T-helper 22 cell (primary cell): ENCODE measurements at places on chromosomes 3 and 15.

DNA sequence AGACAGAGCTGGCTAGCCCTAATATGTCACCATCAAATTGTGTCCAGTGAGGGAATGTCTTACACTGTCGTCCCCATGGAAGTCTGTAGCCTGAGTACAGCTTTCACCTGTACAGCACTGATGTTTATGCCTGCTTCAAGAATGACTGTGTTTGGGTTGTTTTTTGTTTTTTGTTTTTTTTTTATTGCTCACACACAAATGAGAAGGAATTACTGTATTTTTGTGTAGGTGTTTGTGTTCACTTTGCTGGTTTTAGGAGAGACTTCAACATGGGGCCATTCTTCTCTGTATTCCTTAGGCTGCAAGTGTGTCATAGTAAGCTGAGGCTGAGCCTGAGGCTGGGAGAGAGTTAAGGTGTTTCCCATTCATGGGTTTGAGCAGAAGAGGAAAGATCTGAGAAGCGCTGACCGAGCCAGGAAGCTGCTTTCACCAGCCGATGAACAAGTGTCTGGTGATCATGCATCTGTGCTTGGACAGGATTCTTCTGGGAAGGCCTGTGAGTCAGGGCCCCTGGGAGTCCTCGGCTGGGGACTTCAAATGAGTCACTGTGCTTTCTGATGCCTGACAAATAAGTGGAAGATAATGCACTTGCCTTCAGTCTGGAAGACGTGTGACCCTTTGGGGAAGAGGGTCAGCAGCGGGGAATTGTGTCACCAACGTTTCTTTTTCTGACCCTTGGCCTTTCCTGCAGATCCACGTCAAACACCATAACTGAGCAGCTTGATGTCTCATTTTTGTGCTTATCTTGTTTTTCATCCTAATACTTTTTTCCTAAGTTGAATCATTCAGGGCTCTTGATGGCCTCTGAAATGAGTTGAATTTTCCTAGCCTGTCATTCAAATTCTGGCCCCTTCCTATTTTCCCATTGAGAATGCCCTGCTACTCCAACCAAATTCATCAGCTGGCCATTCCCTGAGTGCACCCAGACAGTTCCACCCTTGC, 36.7 kb upstream of the ZBTB38 start:
- no peak for DNase-seq

DNA sequence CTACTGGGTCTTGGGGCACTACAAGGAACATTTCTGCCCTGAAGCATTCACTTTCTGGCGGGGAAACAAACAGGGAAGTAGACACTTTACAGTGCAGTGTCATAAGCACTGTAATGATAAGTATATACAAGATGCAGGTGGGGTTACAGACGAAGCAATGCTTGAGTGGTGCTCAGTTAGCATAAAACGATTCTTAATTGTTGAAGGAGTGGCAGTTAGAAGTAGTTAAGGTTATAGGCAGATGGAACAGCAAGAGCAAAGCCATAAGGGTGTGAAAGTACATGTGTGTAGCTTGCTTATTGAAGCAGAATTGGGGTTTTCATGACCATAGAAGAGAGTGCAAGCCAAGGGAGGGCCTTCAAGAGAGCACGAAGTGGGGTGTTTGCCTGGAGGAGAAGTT, 46.2 kb downstream of the SLC25A26 start:
- DNase-seq, result no peak

DNA sequence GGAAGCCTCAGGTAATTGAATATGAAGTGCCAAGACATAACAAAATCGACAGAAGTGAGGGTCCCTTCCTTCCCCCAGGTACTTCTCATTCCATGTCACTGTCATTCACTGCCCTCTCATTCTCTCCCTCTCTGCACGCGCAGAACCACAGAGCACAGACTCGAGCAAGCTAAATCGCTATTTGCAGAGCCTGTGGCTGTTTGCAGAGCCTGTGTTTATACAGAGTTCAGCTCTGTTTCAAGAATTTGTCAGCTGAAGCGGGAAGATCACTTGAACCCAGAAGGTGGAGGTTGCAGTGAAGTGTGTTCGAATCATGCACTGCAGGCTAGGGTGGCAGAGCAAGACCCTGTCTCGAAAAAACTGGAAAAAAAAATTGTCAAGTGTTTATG, 2.5 kb downstream of the VILL start:
- DNase-seq, result no peak

- no peak for DNase-seq
Measured at GRCh38 chr15:92410537-92410936, 16.9 kb downstream of the ST8SIA2 start.

DNA sequence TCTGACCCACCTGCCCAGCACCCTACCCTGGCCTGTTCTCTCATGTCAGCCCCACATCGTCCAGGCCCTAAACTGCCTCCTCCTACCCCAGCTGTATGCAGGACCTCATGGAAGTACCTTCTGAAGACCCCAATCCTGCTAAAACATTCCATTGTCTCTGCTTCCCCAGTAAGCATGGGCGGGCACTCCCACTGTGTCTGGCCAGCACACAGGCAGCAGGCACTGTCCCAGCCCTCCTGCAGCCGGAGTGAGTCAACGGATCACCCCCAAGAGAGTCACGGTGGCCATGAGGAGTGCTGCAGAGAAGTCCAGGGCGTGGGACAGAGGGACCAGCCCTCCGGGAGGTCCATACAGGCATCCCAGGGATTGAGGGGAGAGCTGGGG, 36.4 kb upstream of the SLCO2A1 start:
- DNase-seq, result no peak

- DNase-seq, result no peak
Measured at GRCh38 chr3:12813967-12814366, 17.5 kb downstream of the CAND2 start.

DNA sequence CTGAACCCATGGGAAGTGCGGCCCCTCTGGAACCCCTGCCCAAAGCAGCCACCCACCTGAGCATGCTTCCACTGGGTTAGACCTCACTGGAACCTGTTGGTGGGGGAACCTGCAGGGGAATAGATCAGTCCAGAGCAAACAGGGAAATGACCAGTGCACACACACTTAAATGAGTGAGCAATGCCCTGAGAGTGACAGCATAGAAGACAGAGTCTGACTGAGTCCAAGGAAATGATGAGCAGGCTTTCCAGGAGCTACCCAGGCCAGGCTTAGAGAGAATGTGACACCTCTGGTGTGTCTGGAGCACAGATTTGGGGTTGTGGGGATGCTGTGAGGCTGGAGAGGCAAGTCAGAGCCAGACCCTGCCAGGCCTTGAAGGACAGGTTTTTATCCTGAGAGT, 28.5 kb downstream of the PLA1A start:
- no peak for DNase-seq

DNA sequence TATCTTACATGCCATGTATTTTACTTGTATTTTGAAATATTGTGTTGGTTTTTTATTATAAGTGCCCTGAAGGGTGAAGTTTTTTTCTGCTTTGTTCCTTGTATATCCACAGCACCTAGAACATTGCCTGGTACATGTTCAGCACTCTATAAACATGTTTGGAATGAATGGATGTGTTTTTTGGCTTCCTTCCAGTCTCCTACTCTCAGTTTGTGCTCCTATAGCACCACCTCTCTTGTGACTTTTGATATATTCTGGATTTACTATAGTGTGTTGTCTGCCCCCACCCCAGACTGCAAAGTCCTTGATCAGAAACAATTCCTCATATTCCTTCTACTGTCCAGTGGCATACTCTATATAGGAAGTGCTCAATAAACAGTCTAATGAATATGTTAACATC, 60.6 kb downstream of the PLCL2 start:
- no peak for DNase-seq

DNA sequence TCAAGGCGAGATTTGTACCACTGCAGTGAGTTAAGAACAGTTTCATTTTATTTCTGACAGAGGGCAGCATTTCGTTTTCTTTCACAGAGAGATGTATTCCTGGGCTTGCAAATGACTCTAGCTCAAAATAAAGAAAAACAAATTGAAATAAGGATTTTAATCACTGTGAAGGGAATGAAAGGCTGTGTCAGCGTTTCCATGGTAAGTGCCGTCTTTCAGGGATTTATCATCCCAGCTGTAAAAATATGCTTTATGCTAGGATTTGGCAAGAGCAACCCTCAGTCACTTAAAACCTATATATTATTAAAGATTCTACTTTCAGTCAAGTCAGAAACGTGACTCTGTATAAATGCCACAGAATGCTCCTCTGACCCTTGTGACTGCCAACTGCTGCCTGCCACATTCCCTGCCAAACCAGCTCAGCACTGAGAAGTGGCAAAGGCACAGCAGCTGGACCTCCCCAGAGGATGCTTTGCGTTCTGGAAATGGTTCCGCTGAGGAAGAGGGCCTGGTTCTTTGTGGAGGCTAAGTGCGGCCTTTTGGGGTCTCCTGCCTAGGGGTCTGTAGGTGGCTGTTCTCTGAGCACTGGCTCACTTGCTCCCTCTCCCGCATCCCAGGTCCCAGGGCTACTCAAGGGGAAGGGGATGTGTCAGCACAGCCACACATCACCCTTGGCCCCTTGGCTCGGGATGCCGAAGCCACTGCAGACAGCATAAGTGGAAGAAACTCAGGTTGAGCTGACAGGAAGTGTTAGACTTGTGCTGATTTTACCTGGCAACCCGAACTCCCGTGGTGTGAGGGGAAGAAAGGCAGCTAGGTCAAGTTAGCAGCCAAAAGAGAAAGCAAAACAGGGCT, 56.6 kb upstream of the POMGNT2 start:
- peak; percentile 7 for DNase-seq

GRCh38 chr3:20458994-20459716, 273.1 kb upstream of the SGO1 start:
- DNase-seq, result no peak

DNA sequence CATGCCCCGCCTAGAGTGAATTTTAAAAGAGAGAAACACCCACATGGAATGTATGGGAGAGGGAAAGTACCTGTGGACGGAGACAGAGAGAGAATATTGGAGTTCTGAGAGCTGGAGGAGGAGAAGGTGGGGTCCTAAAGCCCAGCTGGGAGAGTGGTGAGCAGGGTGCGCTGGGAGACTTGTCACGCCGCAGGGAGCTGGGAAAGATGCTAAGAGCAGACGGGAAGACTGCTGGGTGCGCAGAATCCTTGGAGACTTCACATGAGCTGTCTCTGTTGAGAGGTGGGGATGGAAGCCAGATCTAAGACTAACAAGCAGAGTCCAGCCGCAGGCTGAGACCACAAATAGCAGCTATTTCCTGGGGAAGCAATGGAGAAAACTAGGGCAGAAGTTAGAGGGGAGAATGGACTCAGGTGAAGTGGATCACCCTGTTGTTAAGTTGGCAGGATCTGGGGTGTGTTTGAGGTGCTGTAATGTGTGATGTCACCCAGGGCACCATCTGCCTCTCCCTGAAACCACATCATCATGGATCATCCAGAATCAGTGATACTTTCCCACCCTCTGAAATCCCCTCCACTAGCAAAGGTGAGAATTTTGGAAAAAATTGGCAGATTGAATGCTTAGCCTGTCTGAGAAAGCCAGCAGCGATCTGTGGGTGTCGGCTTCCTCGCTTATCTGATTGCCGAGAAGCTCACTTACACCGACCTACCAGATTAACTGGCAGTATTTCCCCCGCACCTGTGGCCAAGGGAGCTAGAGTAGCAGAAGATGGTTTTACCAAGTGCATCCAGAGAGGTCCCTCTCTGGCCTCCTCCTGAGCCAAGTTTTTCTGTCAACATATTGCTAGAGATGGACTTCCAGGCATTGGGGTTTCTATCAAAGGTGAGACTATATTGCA, 174.8 kb upstream of the BHLHE40 start:
- DNase-seq, result no peak

- DNase-seq, result no peak
Measured at GRCh38 chr3:175430983-175431773, 572.0 kb downstream of the NAALADL2 start.

- no peak for DNase-seq
Measured at GRCh38 chr3:72628065-72628464, 220.2 kb downstream of the SHQ1 start.

GRCh38 chr3:165148876-165149441, 47.2 kb downstream of the SLITRK3 start:
- no peak for DNase-seq

GRCh38 chr15:55909036-55909811, 84.2 kb downstream of the NEDD4 start:
- DNase-seq, result no peak

- DNase-seq, result no peak
Measured at GRCh38 chr3:17333446-17333845, 409.0 kb downstream of the TBC1D5 start.

DNA sequence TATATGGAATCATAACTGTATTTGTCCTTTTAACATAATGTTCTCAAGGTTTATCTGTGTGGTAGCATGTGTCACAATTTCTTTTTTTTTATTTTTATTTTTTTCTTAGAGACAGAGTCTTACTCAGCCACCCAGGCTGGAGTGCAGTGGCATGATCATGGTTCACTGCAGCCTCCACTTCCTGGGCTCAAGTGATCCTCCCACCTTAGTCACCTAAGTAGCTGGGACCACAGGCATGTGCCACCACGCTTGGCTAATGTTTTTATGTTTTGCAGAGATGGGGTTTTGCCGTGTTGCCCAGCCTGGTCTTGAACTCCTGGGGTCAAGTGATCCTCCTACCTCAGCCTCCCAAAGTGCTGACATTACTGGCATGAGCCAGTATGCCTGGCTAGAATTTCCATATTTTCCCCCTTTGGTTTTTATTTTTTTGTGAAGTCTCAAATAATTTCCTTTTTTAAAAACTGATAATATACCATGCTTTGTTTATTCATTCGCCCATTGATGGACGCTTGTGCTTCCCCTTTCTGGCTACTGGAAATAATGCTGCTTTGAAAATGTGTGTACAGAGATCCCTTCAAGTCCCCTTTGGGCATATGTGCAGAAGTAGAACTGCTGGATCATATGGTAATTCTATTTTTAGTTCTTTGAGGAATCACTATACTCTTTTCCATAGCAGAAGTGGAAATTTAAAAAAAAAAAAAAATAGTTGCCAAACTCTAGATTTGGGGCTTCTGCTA, 28.4 kb downstream of the TMEM40 start:
- DNase-seq, result no peak

DNA sequence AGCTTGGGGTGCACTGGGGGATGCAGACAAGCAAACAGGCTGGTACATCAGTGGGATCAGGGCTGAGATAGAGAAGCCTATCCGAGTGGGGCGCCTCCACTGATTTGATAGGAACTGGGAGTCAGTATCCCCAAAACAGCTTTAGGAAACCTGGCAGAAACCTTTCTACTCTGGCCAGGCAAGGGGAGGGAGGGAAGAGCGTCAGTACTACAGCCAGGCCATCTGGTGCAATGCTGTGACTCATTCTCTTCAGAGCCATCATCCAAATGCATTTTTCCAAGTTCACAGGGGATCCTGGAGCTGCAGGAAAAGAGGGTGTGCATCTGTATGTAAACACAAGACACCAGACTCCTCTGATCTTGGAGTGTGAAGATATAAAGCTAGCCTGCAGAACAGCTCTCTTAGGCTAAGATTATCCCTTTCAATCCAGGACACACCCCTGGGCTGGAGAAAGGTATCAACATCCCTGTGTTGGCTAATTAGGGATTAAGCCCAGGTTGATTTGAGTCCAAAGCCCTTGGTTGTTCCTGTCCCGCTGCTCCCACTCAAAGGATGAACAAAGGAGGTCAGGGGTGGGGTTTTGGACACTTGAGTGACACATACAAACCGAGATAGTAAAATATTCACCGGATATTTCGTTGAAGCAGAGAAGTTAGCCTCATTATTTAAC, 9.3 kb downstream of the GALNT15 start:
- DNase-seq, result no peak

GRCh38 chr3:31008994-31009393, 114.5 kb upstream of the GADL1 start:
- DNase-seq, result no peak

GRCh38 chr3:42067326-42067725, 23.8 kb upstream of the TRAK1 start:
- DNase-seq, result no peak
